ENCODE measurements at places on chromosomes 4 and X.

GRCh38 chr4:123922847-123923246, 526.3 kb downstream of the SPRY1 start:
- DNase-seq, result no peak

DNA sequence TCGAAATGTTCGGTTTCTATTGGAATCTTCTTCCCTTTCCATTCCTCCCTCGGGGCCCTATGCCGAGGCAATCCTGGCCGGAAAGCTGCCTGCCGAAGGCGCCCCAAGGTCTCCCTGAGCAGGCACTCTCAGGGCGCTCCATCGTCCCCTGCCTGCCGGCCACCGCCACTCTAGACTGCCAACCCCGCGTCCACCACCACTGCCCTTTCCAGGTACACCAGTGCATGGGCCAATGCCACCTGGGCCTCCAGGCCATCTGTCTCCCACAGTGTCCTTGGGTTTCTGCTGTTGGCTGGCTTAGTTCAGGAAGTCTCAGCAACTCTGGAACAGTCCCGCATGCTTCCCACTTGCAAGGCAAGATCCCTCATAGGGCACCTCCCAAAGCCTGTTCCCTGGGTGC, 14.6 kb downstream of the CTAG1A start:
- DNase-seq, result no peak

DNA sequence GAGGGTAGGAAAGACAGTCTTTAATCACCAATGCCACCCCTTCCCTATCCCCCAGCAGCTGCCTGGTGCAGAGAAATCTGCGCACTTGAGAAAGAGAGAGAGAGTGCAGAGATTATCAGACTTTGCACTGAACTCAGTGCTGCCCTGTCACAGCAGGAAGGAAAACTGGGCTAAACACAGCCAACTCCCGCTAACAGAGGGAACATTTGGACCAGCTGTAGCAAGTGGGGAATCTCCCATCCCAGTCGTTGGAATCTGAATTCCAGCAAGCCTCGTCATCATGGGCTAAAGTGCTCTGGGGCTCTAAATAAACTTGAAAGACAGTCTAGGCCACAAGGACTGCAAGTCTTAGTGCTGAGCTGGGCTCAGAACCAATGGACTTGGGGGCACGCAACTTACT, 168.7 kb downstream of the DLG3 start:
- no peak for DNase-seq

DNA sequence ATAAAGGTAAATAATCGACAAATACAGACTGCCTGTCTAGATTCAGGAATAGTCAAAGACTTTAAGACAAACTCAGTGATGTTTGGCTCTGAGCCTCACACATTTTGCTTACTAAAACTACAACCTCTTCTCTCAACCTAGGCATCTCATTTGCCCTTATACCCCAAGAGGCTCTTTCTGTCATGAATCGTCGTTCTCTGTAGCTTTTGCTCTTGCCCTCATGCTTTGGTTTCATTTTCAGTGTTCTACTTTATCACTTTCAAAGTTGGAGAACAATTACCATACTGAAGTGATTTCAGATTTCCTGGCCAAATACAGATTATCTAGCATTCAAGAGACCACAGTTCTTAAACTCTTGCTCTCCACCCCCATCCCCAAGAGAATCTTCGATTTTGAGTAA, 114.1 kb upstream of the RAP2C start:
- DNase-seq, result no peak

GRCh38 chr4:579543-580175, 3.6 kb upstream of the TMEM271 start:
- DNase-seq, result no peak

DNA sequence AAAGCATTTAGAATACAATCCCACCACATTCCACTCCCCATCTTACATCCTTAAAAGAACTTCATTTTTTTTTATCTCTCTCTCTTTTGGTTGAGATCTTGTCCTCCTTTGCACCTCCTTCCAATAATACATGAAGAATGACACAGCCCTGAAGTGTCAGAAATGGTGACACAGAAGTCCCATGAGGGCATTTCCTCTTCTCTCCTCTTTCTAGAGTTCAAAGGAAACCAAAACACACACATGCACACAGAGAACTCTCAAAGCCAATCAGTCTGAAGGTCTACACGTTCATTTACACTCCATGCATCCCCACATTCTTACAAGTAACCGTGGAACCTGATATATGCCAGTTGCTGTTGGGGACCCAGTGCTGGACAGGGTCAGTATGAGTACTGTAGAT, 450.7 kb downstream of the HNRNPD start:
- DNase-seq, result no peak

GRCh38 chrX:69138512-69138911, 26.7 kb downstream of the PJA1 start:
- DNase-seq, result no peak

- no peak for DNase-seq
Measured at GRCh38 chr4:189049682-189050081, 891.0 kb upstream of the FRG1 start.

GRCh38 chrX:4240541-4241194, 527.2 kb upstream of the PRKX start:
- no peak for DNase-seq

GRCh38 chrX:22135994-22136684, 104.0 kb downstream of the PHEX start:
- DNase-seq, result no peak

- DNase-seq, result no peak
Measured at GRCh38 chrX:39581411-39581810, 516.3 kb downstream of the BCOR start.

DNA sequence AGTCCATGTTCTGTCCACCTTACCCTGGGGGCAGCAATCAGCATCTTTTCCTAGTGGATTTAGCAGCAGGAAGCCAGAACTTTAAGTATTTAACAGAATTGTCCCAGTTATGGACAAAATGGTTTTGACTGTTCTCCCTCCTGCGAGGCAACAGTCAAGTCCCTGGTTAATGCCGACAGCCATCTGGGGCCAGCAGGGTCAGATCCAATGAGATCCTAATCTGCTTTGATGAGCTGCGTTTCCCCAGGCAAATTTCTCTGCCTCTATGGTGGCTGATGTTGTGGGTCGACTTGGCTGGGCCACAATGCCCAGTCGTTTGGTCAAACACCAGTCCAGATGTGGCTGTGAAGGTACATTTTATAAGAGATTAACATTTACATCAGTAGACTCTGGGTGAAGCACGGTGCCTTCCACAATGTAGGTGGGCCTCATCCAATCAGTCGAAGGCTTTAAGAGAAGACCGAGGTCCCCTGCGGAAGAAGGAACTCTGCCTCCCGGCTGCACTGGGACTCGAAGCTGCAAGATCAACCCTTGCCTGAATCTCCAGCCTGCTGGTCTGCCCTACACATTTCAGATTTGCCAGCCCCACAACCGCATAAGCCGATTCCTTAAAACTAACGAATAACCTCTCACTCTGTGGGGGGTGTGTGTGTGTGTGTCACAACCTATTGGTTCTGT, 89.0 kb upstream of the C4orf50 start:
- no peak for DNase-seq

GRCh38 chr4:73919691-73920090, 50.5 kb downstream of the CXCL1 start:
- DNase-seq, result no peak

DNA sequence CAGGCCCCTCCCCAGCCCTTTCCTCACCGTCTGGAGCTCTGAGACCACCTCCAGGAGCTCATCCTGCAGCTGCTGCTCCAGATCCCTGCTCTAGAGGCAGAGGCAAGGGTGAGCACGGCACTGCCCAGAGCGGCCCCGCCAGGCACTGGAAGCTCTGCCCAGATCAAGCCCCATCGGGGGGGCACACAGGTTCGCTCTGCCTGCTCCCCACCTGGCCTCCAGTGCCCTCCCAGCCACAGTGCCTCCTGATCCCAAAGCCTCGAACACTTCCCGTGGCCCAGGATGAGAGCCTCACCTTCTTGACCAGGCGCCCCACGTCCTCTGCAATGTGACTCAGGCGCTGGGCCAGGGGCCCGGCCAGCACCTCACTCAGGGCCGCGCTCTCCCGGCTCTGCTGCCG, 5.0 kb downstream of the ARHGAP4 start:
- DNase-seq, result no peak

DNA sequence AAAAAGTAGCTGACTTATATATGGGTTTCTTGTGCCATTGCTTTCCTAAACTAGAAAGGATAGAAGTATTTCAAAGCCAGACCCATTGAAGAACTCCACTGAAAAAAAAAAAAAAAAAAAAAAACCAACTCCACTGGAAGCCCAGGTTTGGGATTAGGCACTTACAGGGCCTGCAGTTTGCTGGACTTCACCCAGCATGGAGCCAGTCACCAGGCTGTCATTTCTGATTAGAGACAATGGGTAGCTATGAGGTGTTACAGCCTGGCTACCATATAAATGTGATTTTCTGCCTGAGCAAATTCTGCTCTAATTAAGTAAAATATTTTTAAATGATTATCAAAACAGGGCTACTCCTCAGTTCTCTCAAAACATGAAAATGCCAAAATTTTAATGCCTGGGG, 49.5 kb downstream of the HS6ST2 start:
- DNase-seq, result no peak

DNA sequence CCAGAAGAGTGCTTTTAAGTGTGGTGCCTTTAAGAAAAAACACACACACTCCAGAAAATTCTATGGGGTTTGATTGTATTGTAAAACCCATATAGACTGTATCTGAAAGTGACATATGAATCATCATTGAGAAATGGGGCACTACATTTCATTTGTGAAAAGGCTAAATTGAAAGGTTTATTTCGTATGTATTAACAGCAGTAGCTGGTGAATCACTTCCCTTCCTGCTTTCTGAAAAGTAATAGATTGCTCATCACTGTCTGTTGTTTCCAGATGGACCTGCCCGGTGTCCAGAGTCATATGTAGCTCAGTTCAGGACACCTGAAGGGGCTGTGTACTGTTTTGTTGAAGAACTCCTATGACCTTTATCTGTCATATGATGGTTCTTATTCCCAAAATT, 28.1 kb upstream of the HPRT1 start:
- DNase-seq, result no peak

DNA sequence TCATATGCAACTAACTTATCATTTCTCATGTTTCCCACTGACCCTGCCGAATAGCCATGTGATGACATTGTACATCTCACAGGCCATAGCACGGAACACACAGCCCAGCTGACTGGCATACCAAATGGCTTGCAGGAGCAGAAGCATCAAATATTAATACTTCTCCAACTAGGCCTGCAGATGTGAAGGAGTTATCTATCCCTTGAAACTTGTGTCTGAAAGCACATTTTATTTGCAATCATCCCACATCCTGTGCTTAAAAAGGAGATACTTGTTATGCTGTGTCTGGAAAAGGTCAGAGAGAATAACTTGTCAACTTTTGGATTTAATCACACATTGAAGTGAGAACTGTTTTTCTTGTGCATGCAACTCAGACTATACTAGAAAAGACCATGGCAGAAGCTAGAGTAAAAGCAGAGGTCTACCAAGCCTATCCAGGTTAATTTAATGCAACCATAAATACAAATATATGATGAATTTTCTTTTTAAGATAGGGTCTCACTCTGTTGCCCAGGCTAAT, 100.4 kb downstream of the IRF2 start:
- DNase-seq, result no peak

DNA sequence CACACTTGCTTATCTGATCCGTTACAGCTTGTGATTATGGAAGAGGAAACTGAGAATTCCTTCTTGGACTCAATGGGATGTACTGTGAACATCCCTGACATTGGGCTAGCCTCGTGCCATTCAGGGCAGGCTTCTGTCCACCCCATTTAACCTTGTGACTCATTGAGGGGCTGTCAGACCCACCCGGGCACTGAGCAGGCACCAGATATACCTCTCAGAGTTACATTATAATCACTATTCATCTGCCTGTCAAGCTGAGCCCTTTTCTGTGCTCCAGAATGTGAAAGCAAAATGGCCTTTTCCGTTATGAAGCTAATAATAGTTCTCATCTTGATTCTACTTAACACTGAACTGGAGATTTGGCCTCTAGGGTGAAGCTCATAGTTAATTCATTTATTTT, 170.6 kb upstream of the SCML1 start:
- no peak for DNase-seq

GRCh38 chr4:85029453-85029852, 63.0 kb upstream of the WDFY3 start:
- DNase-seq, result no peak

GRCh38 chrX:101774340-101774739, 114.7 kb upstream of the ARMCX2 start:
- no peak for DNase-seq

GRCh38 chrX:69759921-69760625, 144.2 kb downstream of the EDA start:
- DNase-seq, result no peak

DNA sequence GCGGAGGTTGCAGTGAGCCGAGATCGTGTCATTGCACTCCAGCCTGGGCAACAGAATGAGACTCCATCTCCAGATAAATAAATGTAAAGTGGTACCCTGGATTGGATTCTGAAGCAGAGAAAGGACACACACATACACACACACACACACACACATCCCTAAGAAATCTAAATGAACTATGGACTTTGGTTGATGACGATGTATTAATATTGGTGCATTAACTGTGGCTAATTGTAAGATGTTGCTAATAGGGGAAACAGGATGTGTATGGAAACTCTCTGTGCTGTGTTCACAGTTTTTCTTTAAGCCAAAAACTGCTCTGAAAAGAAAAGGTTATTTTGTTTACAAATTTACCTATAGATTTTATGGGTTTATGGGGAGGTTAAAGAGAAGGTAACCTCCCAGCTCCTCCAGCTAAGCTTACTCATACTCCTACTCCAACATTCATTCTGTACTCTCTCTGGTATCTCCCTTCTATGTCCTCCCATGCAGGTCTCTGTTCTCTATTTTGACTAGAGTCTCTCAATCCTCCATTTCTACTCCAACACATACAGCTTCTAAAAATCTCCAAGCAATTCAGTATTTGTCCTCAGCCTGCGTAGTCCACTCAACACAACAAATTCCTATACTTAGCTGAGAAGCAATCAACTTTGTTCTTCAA, 46.5 kb upstream of the RELL1 start:
- no peak for DNase-seq

DNA sequence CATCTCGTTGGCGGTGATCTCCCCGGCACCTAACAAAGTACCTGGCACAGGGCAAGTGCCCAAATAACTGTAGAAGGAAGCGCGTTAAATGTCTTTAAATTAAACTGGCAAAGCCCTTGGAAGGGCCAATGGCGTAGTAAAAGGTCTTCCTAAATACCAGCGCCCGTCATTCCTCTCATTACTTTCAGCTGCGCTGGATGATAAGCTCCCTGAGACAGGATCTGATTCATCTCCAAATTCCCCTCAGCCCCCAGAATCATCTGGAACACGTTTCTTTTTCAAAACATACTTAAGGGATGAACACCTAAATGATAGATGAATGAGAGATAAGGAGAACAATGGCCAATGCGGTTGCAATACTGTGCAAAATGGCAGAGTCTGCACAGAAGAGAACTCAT, 95.1 kb downstream of the AFAP1 start:
- DNase-seq, result no peak

DNA sequence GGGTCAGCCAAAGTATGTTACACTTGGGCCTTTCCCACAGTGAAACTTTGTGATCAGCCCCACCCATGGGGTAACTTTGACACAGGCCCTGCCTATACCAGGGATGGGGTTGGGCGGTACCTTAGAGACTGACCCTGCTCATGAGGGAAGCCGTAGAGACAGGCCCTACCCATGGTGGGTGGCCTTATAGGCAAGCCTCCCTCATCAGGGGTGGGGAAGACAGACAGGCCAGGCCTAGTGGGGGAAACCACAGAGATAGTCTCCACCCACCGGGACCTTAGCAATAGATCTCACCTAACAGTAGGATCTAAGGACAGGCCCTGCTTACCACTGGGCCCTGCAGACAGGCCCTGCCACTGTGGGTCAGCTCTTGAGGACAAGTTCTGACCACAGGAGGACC, 6.8 kb downstream of the PLP2 start:
- no peak for DNase-seq
